ENCODE measurements at places on chromosomes 12 and 14.
A peak's percentile ranks its signal among the peaks of the same experiment; 100 is the strongest.

DNA sequence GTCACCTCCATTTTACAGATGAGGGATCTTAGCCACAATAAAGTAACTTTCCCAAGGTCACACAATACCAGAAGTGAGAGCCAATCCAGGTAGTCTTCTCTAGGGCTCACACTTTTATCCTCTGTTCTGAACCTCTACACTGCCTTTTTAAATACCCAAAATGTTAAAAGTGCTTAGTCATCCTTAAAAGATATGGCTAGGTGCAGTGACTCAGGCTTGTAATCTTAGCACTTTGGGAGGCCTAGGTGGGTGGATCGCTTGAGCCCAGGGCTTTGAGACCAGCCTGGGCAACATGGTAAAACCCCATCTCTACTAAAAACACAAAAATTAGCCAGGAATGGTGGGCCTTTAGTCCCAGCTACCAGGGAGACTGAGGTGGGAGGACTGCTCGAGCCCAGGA is 104.1 kb upstream of the PPP4R3A start:
- DNase-seq: no peak

GRCh38 chr12:9273276-9273675 is 65.1 kb upstream of the PZP start:
- no peak for DNase-seq

DNA sequence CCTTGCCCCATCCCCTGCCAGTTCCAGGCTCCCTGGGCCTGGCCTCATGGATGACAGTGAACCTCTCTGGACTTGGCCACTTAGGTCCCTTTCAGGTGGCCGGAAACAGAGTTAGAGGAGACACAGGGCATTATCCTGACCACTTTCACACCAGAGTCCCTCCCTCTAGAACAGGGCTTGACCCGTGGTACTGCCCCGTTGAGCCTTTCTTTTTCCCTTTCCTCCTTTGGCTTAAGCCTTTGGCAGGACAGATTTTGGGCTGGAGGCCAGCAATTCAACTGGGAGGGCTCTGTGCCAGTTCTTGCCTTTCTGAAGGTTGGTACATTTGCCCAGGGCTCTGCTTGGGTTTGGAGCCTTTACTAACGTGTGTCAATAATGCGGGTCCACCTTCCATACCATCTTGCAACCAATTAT is 22.8 kb downstream of the TPCN1 start:
- DNase-seq: no peak

DNA sequence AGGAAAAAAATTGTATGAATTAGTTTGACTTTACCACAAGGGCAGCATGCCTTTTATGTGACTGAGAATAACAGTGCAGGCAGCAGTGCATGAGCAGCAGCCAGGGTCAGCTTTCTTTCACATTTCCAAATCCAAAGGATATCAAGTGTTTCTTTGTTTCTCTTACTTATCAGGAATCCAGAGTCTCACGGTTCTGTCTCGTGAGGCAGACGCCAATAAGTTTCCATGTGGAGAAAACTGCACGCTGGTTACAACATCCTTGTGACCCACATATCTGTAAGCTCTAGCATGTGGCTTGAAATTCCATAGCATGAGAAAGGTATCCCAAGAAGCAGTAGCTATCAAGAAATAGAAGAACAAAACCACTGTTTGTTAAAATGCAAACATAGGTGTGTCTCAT is 27.6 kb downstream of the GALNT4 start:
- no peak for DNase-seq

DNA sequence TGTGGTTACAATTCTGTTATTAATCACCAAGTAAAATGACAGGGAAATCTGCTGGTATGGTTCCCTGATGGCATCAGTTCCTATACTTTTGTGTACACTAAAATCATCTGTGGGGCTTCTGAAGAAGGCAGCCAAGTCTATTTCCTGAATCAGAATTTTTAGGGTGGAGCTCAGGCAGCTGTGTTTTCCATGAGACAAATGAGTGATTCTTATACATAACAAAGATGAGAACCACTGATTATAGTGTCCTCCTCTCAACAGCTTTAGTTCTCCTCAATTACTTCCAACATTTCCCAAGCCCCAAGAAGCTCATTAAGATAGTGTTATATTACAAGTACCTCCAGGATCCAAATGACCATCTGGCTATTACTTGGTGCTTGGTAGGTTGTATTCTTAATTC is 64.5 kb upstream of the USP44 start:
- no peak for DNase-seq

DNA sequence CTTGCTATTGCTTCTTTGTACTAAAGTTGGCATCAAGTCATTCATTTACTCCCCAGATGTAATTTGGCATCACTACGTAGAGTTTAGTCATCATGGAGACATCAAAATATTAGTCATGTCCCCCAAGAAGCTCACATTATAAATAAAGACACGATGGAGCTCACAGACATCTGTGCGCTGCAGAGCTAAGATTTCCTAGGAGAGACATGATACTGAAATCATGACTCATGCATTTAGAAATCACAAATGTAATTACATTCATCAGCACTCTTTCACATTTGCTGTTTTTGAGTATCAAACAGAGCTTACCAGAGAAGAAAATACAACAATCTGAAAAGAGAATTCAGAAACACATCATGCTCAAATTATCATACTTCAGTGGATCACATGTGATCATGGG is 169.8 kb downstream of the LRIG3 start:
- no peak for DNase-seq

- DNase-seq: peak; percentile 14
Measured at GRCh38 chr12:91361864-91362263, 179.2 kb upstream of the DCN start.

GRCh38 chr12:31009976-31010375 is 63.7 kb upstream of the DDX11 start:
- DNase-seq: no peak

DNA sequence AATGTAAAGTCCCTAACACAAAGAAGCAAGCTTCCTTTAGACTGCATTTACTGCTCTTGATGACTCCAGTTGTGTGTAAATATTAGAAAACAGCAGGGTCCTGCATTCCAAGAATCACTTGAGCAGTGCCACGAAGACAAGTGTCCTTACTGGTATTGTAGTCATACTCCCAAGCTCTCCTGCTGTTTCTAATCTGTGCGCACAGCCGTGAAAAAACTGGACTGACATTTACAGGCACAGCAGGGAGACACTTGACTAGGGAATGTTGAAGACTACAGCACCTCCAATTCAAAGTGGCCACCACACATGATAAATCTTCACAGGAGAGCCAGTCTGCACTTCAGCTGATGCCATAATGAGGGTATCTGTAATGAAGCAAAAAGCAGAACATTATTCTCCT is 91.4 kb downstream of the VRK1 start:
- no peak for DNase-seq

DNA sequence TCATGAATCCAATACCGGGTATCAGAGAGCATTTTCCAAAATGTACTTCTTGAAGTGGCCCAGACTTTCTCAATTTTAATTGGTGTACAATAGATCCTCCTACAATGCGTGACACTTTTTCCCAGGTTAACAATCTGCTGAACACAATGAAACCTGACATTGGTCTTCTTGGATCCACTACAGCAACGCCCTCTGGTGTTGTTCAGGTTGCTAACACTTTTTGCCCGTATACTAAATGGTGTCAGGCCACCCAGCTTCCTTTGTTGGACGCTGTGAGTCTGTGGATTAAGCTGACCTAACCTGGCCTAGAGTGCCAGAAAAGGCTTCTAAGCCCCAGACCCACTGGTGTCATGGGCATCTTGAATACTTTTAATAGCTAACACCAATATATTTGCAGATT is 89.2 kb downstream of the KCNK10 start:
- no peak for DNase-seq

DNA sequence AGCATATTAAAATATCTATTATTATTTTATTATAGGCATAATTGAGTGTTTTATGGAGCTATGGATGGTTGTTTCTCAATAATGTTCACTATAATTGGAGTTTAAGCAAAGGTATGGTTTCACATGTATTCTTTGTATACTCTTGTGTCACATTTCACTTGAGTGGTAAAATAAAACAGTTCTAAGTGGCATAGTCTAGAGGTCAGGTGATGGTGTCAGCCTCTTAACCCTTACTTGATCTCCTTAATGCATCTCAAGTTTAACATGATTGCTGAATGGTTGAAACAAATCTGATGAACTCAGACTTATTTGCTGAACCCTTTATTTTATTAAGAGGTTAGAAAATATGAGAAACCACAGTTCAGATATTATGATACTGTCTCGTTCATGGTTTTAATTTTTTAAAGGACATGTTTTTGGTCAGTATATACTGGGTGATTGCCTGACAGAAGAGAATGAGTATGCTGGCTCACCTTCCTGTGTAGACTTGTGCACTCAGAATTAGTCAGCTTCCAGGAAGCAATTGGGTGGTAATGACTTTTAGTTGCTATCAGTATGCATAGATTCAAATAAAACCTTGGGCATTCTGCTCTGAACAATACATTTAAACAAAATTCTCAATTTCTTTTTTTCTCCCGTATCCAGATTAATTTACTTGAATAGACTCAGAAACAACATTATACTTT is 464.6 kb downstream of the PCNX1 start:
- DNase-seq: no peak

GRCh38 chr12:115223322-115223721 is 539.3 kb upstream of the TBX3 start:
- no peak for DNase-seq
